ENCODE measurements at places on chromosomes 11 and 22.
A peak's percentile ranks its signal among the peaks of the same experiment; 100 is the strongest.

GRCh38 chr11:57239348-57239747 is 2.3 kb upstream of the APLNR start:
- no peak for DNase-seq

DNA sequence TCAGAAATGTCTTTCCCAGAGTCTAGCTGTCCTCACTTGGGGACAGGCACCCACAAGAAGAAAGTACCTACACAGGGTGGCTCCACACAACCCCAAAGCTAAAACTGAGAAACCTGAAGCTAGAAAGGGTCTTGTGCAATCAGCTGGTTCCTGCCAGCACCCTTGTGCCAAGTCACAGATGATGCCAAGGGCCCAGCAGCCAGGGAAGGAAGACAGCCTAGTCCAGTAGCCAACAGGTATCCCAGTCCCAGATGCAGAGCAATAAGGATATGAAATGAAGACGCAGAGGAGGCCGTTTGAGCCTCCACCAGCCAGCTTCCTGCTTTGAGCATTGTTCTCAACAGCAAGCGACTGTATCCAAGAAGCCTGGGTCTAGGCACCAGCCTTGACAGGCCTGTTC is 6.1 kb downstream of the PLEKHA7 start:
- no peak for DNase-seq

- peak; percentile 53 for DNase-seq
Observed at GRCh38 chr11:118618115-118618990, 10.9 kb downstream of the PHLDB1 start.

DNA sequence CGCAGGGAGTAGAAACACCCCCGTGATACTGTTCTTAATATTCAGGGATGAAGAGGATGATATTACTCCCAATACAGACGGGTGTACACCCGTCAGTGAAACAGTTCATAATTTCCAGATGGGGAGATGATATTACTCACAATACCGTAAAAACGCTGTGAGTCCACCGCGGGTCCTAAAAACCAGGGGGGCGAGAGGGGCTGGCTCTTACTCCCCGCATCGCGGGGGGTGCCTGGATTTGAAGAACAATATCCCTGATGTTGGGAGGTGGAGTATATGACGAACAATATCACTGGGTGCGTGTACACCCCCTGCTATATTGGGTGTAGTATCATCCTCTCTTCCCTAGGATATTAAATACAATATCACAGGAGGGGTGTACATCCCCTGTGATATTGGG is 20.5 kb upstream of the APOL5 start:
- no peak for DNase-seq

DNA sequence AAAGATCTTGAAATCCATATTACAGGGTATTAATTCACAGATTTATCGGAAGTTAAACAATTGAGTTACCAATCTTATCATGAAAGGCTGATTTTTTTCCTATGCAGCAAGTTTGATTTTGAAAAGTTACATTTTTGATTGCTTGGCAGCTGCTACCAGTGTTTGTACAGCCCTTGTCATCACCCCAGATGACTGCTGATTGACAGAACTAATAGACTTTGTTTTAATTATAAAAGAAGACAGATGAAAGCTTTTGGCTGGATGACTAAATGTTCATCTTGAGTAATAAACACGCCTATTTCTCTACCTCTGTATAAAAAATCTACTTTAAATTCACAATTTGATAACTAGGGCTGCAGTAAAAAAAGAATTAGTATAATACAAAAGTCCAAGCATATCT is 259.7 kb downstream of the TTC28 start:
- DNase-seq: no peak

GRCh38 chr11:73946798-73947458 is 3.9 kb upstream of the DNAJB13 start:
- DNase-seq: no peak

- no peak for DNase-seq
Observed at GRCh38 chr11:83034673-83035014, 37.1 kb downstream of the RAB30 start.

GRCh38 chr11:3165152-3165705 is at the start of gene OSBPL5:
Gene OSBPL5 (minus strand): TSS chr11:3165310. CDS start chr11:3129148, 36,162 bp downstream.
- no peak for DNase-seq

GRCh38 chr11:82682003-82682751 is 51.5 kb downstream of the FAM181B start:
- peak; percentile 29 for DNase-seq

DNA sequence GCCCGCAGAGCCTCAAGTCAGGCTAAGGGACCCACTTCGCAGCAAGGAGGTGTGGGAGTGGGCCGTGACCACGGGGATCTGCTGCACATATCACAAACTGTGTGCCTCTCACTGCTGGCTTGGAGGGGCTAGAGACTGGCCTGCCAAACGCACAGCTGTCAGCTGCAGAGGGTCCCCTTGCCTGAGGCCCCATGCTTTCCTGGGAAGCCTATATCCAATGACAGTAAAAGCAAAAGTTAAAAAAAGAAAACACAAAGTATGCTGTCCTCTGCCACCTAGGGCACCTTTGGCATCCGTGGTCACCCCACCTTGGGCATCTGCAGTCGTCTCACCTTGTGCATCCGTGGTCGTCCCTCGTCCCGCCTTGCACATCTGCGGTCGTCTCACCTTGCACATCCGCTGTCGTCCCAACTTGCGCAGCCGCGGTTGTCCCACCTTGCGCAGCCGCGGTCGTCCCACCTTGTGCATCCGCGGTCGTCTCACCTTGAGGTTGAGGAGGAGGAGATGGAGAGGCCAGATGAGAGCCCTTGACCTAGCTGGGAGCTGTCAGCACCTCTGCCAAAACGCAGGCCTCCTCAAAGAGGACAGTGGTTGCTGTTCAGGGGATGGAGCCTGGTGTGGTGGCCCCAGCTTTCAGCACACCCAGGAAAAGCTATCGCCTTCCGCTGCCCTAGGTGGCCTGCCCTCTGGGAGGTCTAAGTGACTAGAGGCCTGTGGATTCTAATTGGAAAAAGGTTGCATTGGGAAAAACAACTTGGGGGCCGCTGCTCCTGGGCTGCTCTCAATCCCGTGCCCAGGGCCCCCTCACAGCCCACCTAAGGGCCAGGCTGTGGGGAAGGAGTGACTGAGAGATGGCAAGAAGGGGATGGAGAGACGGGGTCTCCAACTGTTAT is 90.5 kb downstream of the MYEOV start:
- DNase-seq: no peak

DNA sequence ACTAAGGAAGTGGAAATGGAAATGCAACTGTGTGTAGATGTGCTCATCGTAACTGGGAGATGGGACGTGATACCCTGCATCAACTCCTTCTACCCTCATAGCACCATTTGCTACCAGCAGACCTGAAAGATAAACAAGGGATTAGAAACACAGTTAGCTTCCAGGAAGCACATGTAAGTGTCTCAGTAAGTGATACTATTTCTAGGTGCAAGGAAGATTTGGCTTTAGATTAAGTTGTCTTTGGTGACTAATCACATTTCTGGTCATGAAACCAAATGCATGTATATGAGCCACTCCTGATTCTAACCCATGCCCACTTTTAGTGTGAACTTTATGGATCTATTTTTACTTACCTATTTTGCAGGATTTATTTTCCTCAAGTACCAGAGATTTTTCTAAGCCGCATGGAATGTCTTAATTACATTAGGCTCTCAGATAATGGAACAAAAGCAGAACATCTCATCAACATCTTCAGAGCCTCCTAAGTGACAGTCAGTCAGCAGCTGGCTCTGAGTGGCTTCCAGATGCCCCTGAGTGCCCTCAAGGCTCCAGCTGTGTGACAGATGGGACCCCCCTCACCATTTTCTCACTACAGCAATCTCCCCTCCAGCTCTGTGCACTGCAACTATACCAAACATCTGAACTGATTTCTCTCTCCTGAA is 21.2 kb downstream of the SLC5A12 start:
- no peak for DNase-seq

DNA sequence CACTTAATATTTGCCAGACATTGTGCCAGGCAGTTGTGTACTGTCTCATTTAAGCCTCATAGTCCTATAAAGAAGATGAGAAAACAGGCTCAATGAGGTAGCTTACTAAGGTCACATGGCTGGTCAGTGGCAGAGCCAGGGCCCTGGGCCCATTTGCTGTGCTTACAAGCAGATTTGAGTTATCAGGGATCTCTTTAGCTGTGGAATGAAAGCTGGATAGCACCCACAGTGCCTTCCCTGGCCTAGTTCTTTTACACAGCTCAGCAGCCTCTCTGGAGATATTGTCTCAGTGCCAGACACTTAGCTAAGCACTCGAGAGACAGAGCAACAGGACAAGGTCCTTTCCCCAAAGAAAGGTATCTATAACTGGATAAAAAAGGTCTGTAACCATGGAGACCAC is 6.1 kb downstream of the TMEM86A start:
- DNase-seq: peak; percentile 48

DNA sequence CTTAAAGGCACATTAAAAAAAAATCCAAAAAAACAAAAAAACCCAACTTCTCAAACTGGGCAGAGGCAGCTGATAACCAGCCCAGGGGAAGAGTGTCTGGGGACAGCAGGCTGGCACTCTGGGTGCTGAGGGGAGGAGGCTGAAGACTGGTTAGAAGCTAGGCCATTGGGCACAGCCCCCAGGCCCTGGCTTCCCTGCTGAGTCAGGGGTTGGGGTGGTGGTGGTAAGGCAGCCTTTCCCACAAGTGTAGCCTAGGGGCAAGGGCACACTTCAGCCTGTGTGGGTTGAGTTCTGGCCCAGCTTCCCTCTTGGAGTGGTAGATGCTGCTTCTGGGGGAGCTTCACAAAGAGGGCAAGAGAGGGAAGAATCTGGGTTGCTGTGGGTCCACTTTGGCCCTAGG is 16.3 kb upstream of the ARFGAP3 start:
- no peak for DNase-seq

DNA sequence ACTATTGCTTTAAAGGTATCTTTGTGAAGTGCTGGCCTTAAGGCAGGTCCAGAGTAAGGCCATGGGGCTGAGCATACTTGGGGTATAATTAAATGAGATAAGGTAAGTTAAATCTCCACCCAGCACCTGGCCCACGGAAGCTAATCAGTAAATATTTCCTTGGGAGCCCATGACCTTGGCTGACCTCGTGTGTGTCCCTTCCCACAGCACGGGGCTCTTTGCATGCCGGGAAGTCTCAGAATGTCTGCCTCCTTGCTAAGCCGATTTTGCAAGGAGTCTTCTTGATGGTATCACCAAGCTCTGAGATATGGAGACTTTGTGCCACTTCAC is 46.5 kb downstream of the ADM start:
- no peak for DNase-seq

DNA sequence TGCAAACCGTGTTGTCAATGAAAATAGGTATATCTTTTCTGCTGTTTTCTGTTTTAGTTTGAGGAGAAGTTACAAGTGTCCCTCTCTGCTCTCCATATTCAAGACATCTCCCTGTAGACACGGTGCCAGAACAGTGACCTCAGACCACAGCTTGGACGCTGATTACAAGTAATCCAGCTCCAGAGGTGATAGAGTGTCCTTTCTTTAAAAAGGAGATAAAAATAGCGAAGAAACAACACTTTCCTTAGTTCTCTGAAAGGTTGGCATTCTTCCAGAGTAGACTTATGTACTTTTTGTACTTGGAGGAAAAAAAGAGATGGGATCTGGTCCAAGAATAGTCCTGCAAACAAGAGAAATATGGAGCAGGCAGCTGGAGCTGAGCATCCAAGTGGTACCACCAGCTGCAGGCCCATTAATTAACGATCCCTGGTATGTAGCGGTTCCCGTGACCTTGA is 43.0 kb upstream of the WT1 start:
- DNase-seq: no peak

- DNase-seq: no peak
Observed at GRCh38 chr11:47469361-47470179, 20.6 kb upstream of the RAPSN start.

DNA sequence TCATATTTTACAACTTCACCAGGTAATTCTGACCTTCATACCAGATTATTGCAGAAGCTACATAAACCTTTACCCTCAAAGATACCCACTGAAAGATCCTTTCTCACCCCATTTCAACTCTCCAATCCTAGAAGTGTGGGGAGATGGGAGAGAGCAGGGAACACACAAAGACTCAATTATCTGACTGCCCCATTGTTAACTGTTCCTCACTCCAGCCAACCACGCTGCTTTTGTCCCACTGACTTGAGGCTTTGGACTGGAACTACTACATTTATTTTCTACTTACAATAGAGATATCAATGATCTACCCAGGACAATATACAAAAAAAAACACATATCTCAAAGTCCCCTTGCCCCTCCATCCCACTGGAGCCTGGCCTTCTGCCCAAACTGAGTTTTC is 44.7 kb upstream of the SLN start:
- no peak for DNase-seq

- DNase-seq: no peak
Observed at GRCh38 chr22:50171965-50172421, 1.5 kb downstream of the PANX2 start.

DNA sequence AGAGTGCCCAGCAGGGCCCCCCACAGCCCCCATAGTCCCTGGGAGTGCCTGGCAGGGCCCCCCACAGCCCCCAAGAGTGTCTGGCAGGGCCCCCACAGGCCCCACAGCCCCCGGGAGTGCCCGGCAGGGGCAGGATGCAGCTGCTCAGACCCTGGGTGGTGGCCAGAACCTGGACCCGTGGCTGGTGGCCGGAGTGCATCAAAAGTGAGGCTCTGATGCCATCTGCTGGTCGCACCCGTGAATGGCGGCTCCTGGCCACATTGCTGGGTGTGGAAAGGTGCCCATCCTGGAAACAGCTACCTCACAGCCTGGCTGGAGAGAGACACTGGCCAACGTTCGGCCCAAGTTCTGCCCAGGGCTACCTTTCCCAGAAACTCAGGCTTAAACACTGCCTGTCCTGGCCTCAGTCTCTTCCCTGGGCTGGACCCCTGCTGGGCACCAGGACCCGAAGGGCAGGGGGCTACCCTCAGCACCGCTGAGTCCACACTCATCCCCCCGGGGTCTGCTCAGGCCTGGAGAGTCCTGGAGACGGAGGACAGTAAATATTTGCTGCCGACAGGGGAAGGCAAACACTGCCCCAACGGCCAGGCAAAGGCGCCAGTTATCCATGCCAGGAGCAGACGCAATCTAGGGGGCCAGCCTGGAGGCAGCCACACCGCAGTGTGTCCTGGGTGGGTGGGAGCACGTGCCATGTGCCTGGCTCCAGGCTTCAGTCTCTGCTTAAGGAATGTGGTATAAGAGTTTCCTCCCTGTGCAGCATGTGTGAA is 4.4 kb downstream of the INS start:
- peak; percentile 12 for DNase-seq
